Urothelium cell line (cell line): ENCODE measurements at places on chromosomes 5 and 9.

DNA sequence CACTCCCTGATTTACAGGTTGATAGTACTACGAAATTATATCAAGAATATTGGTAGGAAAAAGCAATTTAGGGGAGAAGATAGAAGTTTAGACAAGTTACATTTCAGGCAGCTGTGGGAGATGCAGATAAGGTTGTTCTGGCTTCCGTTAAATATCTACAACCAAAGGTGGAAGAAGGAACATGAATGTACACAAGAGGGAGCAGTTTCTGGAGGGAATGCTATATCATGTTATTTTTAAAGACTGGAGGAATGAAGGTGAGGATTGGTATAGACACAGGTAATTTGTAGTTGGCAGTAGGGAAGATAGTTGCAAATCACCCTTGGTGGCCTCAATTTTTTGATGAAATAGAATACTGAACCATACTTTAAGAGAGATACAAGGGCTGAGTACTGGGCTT, 187.3 kb upstream of the NMUR2 start:
- no peak for DNase-seq

DNA sequence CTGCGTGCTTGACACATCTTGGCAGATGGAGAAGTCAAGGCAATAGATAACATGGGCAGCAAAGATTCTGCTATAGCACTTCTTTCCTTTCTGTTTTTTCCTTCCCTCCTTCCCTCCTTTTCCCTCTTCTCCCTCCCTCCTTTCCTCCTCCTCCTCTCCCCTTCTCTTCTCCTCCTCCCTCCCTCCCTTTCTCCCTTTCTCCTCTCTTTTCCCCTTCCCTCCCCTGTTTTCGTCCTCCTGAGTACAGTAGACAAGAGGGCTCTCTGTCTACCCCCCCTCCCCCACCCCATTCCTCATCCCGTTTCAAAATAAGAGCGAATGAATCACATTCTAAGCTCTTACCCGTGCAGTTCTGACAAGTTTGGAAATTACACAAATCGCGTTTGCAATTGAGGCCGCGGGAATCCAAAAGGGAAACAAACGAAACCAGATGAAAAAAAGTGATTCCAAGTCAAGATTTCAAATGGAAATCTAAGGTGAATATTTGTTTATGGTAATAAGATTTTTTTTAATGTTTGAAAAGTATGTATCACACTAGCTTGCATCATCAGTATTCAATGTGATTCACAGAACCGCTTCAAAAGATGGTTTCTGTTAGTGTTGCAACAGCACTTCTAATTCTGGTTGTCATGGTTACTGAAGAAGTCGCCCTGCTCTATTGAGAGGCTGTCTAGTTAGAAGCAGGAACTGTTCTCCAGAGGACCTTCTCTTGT, 1.3 kb downstream of the NIM1K start:
- peak; percentile 79 for DNase-seq

- DNase-seq = no peak
These were observed 1.7 kb downstream of the CBY3 start for GRCh38 chr5:179679014-179679674.

DNA sequence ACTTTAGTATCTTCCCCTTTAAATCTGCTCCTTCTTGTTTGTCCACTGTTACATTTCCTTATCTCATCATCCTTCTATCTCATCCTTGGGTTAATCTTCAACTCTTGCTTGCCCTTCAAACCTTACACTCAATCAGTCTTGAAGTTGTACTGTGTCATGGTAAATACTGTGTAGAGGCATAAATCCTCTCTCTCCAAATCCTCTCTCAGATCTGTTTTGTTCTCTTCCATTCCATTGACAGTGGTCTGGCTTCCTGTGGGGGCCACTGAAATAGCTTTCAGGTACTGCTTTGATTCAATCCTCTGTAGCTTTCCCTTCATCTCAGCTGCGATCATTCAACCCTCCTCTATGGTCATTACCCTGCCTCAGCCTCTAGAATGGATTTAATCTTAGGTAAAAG, 104.0 kb downstream of the PLCXD3 start:
- DNase-seq = no peak

GRCh38 chr9:87713278-87713987, 12.5 kb upstream of the CTSL start:
- peak; percentile 80 for DNase-seq

GRCh38 chr5:155960177-155960576, 366.8 kb upstream of the SGCD start:
- no peak for DNase-seq

- no peak for DNase-seq
These were observed 68.3 kb upstream of the RGS7BP start for GRCh38 chr5:64437496-64437895.

GRCh38 chr9:134641173-134641989, at the start of gene COL5A1:
TSS of gene COL5A1 (plus strand) at chr9:134641803. CDS start at chr9:134642188, 385 bp downstream.
- peak; percentile 96 for DNase-seq

DNA sequence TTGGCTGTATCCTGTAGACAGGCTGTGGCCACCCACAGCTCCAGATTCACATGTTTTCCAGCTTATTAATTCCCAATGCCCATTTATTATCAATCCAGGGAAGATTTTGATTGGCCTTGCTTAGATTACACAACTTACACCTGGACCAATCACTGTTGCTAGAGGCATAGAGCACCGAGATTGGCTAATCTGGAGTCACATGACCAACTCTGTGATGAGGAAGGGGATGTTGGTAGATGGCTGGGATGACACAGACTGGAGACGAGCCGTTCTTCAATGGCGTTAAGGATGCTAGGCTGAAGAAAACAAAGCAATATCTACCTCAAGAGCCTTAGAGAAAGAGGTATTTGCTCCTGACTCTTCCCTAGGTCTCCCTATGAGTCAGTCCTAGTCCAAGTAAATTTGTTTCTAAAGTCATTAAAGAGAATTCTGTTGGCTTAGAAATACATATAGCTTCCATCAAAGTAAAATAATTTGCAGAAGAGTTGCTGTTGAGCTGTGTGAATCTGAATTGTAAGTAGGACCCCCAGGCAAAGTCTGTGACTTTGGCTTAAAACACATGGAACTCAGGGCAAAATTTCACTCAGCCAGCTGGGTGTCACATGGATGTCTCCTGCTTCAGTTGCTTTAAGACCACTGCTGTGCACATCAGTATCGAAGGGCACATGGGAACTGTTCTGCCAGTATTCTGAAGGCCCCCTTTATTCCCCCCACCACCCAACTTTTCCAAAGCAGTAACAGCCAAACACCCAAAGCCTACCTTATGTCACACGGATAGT, 326.4 kb upstream of the KLF4 start:
- DNase-seq = no peak

- no peak for DNase-seq
These were observed 6.5 kb downstream of the SLC35A4 start for GRCh38 chr5:140571105-140571504.

DNA sequence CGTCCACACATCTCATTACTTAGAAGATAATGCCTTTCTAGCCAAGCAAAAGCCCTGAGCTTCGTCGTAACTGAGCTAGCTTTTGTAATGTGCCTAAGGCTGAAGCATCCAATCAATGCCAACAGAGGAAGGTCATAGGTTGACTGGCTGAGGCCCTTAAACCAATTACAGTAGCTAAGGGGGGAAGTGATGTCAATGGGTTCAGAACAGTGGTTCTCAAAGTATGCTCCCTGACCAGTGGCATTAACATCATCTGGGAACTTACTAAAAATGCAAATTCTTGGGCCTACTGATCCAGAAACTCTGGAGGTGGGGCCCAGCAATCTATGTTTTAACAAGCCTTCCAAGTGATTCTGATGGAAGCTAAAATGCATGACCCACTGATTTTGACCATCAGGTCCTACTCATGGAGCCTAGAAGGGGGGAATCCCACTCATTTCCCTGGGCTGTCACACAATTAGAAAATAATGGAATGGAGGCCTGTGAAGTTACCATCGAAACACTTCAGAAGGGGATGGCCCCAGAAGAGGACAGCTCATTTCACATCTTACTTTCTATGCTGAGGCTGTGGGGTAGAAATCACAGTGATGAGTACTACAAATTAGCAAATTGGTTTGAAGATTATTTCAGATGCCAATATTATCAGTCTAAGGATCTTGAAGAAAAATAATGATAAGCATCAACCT, 4.8 kb upstream of the VLDLR start:
- DNase-seq = no peak

DNA sequence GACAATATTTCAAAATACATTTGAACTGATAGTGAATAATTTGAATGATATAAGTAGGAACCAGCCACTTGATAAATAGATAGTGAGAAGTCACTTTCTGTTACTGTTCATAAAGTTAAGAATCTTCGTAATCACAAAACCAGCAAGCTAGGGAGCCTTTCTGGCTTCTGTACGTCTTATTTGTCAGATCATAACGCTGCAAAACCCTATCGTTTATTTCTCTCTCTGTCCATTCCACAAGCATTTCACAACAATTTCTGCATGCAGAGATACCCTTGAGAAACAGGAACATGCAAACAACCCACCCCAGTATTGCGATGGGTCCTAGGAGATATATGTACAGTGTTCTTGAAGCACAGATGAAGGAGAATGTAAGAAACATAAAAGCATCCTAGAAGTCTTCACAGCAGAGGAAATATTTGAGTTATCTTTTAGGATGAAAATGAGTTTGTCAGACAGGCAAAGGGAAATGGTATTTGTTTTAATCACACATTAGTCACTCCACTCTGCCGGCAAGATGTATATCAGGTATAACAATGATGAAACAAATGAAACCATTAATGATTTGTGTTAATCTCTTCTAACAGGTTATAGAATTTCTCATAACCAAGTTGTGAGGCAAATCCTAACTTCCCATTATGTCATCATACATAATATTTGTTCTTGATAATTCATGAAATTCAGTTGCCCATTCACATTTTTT, 668.7 kb upstream of the FTMT start:
- DNase-seq = no peak

GRCh38 chr9:130942679-130943078, 3.6 kb upstream of the FIBCD1 start:
- no peak for DNase-seq

DNA sequence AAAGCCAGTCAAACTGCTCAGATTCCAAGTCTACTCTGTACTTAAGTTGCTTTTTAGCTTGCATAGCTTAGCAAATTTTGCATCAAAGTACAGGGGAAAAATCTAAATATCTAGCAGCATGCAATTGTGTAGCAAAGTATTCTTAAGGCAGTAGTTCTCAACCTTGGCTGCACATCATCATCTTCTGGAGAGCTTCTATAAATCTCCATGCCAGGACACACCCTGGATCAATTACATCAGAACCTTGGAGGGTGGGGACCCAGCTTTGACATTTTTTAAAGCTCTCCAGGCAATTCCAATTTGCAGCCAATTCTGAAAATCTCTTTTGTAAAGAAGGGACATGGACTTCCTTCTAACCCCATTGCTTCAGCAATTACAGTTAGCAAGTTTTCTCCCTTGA, 187.5 kb downstream of the SNCAIP start:
- no peak for DNase-seq

GRCh38 chr9:19994296-19994695, 205.5 kb upstream of the SLC24A2 start:
- peak; percentile 54 for DNase-seq

GRCh38 chr9:95481000-95481399, 35.8 kb downstream of the PTCH1 start:
- no peak for DNase-seq

GRCh38 chr5:1363160-1363559, 18.3 kb upstream of the CLPTM1L start:
- DNase-seq = no peak

DNA sequence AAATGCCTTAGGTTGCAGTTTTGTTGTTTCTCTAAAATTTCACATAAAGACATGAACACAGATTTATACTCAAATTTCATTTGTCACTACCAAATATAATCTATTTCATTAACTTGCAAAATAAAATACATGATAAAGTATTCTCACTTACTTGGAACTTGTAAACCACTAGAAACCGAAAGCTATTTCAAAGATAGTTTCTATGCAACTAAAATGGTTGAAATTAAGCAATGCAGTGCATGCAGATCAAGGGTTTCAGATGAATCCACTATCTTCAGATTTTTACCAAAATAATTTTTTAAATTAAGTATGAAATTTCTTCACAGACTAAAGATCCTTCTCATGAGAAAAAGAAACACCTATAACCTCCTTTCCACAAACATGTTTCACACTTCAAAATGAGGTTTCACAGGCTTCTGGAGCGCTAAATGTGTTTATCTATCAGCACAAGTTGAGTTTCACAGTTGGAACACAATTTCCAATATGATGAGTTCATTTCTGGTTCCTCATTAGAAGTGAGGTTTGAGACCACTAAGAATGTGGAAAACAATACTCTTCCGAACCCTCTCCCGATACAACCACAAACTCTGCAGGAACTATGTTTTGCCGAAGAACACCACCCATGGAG, 63.9 kb downstream of the EPB41L4A start:
- DNase-seq = no peak

DNA sequence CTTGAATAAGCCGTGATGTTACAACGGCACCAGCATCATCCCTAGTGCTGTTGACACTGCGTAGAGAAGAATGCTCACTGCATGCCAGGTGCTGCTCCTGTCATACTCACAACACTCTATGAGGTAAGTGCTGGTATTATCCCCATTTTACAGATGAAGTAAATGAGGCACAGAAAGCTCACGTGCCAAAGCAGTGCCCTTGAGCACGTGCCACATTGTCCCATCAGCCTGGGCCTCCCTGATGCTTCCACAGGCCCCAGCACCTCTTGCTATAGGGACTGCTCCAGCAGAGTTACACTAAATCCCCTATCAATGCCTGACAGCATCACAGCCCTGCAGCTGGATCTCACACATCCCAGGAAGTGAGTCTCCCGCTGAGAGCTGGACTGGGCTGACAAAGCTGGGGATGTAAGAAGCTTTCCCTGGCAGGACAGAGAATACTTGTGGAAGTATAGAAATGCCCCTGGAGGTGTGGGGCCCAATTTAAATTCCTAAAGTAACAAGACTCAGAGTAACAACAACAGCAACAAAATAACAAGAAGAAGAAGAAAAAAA, 216.1 kb downstream of the FSTL4 start:
- no peak for DNase-seq

GRCh38 chr5:174057206-174057605, 11.7 kb downstream of the NSG2 start:
- DNase-seq = no peak

- no peak for DNase-seq
These were observed 45.4 kb upstream of the TDRD7 start for GRCh38 chr9:97366476-97366875.

GRCh38 chr5:34455098-34455497, 201.0 kb upstream of the RAI14 start:
- DNase-seq = no peak

DNA sequence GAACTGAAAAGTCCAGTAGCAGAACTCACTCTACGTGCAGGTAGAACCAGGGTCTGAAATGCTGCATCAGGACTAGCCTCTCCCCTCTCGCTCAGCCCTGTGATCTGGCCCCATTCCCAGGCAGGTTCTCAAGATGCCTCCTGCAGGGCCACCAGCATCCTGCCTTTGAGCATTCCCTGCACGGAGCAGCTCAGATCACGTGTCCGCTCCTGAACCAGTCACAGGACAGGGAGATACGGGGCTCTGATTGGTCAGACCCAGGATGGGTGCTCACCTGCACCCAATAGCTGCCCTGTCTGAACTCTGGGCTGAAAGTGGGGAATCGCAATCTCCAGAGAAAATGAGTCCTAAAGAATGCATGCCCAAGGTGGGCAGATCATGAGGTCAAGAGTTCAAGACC, 50.8 kb downstream of the NEURL1B start:
- DNase-seq = no peak

- no peak for DNase-seq
These were observed 36.4 kb downstream of the MTMR12 start for GRCh38 chr5:32276173-32276853.
